Right renal cortex interstitium (tissue), 3 donors: ENCODE measurements at places on chromosomes 2 and 18.

GRCh38 chr2:238646281-238646680 is 201.6 kb upstream of the TWIST2 start:
- DNase-seq, result no peak

GRCh38 chr2:641872-642815 is 35.1 kb downstream of the TMEM18 start:
- DNase-seq, result no peak

DNA sequence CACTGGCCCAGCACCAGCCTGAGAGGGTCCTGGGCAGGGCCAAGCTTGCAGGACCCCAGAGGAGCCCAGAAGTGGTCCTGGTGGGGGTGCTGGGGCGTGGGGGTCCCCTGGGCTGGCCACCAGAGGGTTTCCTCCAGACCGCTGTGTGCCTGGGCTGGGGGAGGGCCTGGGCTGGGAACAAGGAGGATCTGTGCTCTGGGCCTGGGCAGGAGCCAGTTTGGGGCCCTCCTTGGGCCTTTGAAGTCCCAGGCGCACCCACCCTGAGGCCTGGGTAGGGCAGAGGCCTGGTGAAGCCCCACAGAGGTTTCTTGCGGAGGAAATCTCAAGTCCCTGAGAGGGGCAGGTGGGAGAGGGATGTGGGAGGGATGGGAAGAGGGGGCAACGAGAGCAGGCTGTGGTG is 63.4 kb upstream of the GPC1 start:
- no peak for DNase-seq

GRCh38 chr2:228774548-228774947 is 496.5 kb downstream of the PID1 start:
- no peak for DNase-seq

DNA sequence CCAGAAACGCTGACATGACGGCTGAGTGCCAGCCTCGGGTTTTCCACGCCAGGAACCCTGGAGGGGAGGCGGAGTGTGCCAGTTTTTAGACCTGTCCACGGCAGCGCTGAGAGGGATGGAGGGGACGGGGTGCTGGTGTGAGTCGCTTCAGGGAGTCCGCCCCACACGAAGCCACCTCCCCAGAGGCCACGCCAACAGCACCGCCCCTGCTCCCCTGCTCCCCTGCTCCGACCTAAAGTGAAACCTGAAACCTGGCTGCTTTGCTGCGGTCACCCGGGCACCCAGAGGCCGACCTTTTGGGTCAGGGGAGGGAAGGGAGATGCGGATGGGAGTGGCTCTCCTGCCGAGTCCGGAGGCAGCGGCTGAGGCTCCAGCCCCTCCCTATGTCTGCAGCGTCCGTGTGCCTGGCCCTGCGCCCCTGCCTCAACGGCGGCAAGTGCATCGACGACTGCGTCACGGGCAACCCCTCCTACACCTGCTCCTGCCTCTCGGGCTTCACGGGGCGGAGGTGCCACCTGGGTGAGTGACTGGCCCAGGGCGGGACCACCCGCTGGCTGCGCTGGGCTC is 38.1 kb downstream of the SNED1 start:
- peak; percentile 7 for DNase-seq

DNA sequence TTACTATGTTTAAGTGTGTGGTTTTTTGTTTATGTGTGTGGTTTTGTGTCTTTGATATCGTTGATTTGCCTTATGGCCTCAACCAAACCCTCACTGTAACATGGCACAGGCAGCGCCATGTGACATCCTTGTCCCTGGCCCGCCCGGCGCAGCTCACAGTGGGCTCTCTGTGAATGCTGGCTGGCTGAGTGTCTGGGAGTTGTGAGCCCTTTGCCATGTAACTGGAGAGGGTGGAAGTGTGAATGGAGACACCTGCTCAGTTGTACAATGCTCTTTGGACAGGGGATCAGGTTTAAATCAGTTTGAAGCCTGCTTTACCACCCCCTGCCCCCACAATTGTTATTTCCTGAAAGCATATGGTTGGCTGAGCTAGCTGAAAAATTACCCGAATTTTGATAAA is 41.8 kb downstream of the TCF7L1 start:
- DNase-seq, result no peak

DNA sequence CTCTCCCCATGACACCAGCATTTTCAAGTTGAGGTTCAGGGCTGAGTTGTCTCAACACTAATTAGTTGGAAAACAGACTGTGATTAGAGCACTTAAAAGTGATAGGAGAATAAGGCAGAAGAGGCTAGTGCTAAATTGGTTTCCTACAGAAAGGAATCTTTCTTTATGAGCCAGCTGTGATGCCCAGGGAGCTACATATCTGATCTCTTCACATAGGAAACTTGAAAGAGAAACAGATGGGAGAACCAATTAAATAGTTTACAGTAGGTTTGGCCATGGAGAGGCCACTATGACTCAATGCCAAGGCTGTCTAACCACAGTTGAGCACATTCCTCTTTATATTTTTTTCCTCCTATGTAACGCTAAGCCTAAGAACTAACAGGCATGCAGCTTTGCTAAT is 418.3 kb upstream of the CYRIA start:
- DNase-seq, result no peak

DNA sequence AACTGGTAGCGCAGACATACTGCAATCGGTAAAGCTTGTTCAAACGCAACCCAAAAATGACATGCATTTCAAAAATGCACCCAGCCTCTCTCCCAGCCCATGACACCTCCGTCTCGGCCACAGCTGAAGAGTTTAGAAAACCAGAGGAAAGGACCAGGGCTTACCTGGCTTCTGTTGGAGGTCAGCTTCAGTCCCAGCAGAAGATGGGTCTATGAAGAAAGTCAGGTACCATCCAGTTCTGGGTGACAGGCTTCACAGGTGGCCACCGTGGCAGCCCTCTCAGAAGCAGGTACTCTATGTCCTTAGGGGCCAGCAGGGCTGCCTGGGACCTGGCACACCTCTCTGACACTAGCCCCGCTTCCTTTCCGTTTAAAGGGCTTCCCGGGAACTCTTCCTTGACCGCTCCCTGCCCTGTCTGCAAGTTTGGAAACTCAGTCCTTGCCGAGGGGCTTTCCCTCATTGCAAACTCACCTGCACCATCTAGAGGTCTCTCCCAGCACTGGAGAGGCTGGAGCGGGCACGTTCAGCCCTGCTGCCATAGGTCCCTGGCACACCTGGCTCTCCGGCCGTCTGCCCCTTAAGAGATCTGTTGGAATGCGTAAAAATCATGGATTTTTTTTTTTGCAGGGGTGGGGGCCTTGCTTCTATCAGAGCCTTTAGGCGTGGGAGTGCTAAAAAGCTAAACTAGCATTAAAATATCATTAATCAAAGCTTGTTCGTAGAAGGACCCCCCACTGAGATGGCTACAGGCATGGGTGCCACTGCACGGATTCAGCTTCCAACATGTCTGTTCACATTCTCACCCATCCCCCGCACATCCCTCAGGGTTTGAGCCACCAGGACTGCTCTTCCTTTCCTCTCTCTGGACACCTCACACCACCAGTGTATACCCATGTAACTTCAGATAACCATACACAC is at the start of gene EDAR:
Gene EDAR (minus strand): TSS at position 425 of the 918 bp plus-strand sequence. CDS start 58,206 bp downstream, outside the sequence.
- no peak for DNase-seq

GRCh38 chr2:171287036-171287571 is 126.4 kb upstream of the TLK1 start:
- no peak for DNase-seq

DNA sequence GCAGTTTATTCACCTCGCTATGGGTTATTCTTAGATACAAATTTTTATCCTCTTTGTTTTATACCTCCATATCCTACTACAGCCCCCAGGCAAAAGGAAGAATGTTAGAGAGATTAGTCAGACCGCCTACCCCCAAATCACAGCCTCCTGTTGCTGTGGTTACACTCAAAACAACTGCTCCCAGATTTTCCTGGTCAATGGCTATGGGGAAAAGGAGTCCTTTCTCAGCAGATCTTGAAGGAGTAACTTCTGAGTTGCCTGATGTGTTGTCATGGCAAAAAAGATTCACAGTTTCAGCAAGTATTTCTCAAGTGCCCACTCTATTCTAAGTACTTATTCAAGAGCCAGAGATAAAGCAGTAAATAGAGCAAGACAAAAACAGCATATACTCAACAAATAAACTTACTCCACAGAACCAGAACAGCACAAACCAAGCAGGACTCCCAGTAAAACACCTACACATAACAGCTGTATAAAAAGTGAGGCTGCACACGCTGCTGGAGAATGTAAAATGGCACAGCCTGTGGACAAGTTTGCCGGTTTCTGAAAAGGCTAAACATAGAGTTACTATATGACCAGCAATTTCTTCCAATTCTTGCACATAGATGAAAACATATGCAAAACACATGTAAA is 104.8 kb downstream of the NOL10 start:
- no peak for DNase-seq

DNA sequence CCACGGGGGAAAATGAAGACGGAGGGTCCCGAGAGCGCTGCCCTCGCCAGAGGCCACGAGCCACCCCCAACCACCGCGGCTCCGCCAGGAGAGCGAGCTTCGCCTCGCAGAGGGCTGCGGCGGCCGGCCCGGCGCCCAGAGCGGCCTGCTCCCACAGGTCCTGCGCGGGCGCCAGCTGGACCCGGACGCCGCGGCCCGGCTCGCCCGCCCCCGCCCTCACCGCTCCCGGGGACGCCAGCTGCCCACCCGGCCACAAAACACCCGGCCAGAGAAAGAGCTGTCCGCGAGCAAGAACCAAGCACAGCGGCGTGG is 709 bp downstream of the PTPN2 start:
- no peak for DNase-seq

DNA sequence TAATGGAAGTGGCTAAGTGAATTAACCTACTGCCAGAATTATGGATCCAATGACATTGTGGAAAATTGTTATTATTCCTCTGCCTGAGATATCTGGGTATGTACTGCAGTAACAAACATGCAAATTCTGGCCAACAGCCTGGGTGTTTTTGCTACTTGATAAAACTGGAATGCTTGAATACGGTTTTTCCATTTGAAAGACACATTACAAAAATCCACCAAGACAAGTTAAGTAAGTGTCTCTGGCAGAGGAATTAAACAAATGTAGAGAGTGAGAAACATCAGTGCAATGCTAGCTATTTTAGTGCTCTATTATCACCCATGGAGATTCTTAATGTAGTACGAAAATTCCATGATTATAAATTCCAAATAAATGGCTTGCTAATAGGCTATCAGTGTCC is 312.4 kb upstream of the MEIS1 start:
- DNase-seq, result no peak

GRCh38 chr2:102065675-102066252 is 74.0 kb downstream of the IL1R2 start:
- no peak for DNase-seq

DNA sequence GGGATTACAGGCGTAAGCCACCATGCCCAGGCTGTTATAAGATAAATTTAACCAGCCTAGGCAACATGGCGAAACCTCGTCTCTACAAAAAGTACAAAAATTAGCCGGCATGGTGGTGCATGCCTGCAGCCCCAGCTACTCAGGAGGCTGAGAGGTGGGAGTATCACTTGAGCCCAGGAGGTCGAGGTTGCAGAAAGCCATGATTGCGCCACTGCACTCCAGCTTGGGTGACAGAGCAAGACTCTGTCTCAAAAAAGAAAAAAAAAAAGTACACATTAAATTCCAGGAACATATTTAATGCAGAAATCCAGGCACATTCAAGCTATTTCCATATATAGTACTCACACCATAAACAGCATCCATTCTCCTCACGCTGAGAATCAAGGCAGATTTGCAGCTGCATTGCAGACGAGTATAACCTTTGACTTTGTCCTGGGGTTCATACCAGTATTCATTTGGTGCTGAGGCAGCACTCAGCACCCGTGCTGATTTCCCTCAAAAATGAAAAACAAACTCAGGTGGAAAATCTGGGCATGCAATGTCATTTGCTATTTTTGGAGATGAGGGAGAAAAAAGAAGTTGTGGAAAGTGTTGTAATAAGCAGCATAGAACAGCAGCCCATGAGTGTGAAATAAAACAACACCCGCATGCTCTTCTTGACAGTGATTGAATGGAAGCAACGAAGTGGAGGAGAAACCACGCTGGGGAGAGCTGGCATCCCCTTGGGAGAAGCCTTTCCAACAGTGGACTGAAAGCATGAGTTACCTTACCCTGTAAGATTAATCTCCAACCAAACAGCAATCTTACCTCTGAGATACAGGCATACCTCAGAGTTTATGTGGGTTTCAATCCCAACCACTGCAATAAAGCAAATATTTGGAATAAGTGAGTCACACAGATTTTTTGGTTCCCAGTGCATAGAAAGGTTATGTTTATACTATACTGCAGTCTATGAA is 46.8 kb upstream of the ANXA4 start:
- DNase-seq, result no peak

DNA sequence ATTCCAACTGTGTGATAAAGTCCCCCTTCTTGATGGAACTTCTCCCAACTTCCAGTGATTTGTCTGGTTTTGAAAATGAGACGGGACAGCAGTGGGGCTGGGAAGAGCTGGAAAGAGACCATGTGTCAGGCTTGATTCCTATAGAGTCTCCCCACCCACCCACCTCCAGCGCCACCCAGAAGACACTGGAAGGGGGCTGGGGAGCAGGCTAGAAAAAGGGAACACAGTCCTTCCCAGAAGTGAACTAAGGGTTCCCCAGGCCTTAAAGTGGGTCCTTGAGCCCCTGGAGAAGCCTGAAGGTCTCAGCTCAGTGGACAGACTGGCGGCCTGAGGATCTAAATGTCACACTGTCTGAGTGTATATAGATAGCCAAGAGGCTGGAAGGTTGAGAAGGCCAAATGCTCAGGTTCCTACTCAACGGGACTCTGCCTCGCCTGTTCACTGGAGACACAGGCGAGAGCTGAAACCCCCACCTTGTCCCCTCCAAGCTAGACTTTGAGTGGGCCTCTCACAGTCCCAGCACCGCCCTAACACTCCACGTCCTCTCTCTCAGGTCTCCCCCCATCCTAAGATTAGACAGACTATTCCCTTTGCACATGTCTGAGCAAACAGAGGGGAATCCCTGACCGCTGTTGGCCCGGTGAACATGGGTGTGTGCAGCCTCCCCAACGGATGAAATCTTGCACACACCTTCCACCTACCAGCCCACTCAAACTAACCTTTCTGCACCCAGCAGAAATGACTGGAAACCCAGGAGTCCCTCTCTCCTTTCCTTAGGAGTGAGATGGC is 1.6 kb downstream of the PKDCC start:
- DNase-seq, result no peak

GRCh38 chr18:52325997-52326396 is 14.0 kb upstream of the DCC start:
- no peak for DNase-seq

- DNase-seq, result no peak
These were observed 10.4 kb downstream of the RNF152 start for GRCh38 chr18:61882296-61883004.

DNA sequence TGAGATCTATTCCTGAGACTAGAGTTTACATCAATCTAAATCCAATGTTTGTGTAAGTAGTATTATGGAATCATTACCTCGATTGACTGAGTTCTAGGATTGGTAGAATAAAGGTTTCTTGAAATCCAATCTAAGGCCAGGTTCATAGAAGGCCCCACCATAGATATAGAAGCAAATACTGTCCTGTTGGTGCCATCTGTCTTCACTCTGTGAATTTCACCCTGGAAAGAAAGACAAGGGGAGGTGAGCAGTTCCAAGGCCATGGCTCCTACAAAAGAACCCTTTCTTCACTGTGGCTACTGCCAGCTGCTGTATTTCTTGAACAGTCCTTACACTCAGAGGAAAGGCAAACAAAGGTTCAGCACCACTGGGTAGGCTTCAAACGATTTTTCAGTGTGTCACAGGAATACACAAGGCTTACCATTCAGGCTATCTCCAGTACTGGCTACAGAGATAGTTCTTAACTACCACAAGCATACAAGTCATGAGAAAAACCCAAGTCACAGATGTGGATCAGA is 137.0 kb downstream of the LRP2 start:
- DNase-seq, result no peak
